ENCODE measurements at places on chromosomes 6 and 20.

GRCh38 chr6:110687326-110687725 lies 127.9 kb downstream of the CDK19 start:
- DNase-seq: no peak

DNA sequence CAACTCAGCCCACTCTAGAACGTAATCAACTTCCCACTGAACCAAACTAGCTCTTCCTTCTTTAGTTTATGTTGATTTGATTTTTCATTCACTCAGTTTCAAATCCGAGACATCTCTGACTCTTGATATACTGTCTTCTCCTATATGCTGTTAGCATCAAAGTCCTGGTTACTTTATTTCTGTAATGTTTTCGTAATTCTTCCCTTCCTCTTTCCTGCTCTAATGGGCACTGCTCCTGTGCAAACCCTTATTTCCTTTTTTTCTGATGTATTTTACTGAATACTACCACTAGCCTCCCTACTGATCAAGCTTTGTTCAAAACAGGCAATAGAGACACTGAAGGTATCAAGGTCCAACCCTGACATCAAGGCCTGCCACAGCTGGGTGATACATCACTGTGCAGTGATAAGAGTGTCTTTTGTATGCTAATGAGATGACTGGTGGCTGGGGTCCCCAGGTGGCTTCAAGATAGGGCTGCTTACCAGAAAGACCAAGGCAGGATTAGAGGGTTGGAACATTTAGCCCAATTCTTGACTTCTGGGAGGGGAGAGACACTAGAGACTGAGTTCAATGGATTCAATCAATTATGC lies 95.2 kb downstream of the KIF13A start:
- no peak for DNase-seq

GRCh38 chr6:14516956-14517355 lies 399.4 kb downstream of the CD83 start:
- DNase-seq: no peak

- no peak for DNase-seq
These were observed 236.6 kb upstream of the CHD6 start for GRCh38 chr20:41854765-41855164.

DNA sequence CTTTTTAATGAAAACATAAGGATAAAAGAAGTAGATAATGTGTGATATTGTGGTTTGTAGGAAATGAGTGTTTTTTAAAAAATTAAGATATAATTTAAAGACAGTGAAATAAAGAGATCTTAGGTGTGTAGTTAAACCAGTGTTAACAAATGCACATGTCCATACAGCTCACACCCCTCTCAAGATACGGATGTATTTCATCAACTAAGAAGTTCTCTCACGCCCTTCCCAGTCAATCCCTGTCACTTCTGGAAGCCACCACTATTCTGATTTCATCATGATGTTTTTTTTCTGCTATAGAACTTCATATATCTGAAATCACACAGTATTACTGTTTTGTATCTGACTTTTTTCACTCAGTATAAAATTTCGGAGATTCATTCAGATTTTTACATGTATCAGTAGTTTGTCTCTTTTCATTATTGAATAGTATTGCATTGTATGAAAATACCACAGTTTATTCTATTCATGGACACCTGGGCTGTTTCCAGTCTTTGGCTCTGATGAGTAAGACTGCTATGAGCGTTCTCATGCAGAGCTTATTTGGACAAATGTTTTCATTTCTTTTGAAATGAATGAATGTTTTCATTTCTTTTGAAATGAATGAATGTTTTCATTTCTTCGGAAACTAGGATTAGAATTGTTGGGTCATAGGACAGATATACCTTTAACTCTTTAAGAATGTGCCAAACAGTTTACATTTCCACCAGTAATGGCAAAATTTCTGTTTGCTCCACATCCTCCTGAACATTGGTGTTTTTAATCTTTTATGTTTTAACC lies 49.7 kb upstream of the ELOVL5 start:
- DNase-seq: no peak

DNA sequence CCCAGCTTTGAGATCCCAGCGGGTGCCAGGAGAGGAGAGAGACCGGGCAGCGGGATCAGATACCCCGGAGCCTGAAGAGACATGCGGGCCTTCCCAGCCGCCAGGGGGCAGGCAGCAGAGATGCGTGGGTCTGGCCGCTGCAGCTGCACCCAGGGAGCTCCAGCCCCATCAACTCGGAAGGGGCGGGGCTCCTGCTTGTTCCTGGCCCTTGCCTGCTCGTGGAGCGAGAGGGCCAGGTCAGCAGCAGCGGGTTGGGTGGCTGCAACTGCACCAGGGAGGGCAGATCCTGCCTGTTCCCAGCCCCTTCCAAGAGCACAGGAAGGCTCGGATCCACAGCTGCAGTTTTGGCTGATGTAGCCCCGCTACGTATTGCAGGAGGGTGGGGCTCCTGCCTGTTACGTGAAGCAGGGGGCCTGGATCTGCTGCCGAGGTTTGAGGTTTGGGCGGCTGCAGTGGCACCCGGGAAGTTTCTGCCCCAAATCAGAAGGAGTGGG lies 532.8 kb downstream of the RFPL4B start:
- peak; percentile 19 for DNase-seq

- DNase-seq: no peak
These were observed 24.8 kb upstream of the FOXQ1 start for GRCh38 chr6:1287103-1287591.

DNA sequence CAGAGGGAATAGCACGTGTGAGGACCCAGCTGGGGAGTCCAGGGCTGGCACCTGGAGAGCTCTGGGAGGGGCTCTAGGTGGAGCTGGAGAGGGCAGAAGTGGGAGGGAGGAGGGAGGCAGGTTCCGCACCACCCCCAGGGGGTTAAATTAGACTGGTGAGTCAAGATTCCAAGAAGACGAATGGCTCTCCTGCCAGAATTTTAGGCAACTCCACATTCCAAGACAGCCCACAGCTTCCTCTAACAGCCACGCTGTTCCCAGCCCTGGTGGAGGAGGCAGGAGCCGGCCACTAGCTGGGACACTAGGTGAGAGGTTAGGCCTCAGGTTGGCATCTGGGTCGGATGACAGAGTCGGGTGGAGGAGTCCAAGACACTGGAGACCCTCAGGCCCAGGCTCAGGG lies 60.2 kb downstream of the TFAP2C start:
- no peak for DNase-seq

DNA sequence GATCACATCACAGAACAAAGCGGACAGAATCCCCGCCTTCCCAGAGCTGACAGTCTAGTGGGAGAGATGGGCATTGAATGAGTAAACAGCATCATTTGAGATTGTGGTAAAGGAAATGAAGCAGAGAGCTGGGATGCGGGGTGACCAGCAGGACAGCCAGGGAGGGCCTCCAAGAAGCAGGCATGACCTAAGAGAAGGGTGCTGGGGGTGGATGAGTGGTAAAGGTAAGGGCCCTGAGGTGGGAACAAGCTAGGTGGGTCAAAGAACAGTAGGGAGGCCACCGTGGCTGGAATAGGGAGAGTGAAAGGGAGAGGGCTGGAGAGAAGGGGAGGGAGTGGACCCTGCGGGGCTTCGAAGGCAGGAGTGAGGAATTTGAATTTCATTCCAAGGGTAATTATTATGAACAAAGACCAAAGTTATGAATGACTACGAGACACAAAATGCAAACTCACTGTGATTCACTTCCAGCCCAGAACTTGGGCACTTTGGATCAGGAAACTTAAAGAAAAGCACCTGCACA lies 61.4 kb downstream of the CEBPB start:
- DNase-seq: no peak

DNA sequence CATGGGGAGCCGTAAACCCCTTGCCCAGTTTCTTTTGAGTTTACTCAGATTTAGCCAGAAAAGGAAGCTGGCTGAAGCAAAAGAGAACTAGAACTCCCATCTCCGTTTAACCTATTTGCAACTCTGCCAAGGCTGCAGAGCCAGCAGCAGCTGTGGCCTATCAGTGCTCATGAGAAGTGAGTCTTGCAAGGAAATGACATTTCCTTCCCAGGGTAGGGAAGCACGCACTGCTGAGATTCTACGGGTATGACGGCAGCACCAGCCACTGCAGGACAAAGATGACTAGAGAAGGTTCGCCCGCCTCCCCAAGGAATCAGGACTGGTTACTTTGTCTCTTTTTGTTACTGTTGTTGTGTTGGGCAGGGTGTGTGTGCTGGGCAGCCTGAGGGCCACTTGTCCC lies 47.6 kb downstream of the PPP1R3G start:
- peak; percentile 45 for DNase-seq

DNA sequence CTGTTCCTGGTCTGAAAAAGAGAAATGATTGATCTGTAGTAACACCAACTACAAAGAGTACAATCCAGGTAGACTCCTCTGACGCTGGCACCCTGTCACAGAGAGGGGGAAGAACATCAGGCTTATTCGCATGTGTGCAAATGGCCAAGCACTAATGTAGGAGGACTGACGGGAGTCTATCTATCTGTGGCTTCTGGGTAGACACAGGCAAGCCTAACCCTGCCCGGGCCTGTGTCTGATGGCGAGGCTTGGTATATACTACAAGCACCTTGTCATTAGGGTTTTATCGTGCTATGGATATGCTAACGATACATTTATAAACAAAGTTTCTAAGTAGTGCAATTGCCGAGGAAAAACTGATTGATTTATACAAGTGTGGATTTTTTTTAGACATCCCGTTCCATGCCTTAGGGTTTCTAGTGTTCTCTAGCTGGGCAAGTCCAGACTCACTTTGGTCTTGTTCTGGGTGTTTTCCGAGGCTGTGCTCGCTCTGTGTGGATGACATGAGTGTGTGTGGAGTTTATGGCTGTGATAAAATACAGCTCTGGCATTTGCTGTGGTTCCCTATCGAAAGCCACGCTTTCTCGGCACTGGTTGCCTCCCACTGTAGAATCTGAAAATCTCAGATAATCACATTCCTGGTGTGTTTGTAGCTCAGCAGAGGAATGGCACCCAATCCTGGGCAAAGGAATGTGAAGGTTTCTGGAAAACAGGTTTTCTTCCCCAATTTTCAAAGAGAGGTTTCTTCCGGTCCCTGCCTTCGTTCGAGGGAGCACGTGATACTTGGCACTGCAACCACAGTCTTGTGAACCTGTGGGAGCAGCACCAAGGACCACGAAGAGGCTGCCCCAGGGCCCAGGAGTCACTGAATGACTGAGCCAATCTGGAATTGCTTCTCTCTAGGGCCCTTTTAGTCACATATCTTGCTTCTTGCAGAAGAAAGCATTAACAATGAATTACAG lies 67.5 kb upstream of the EDN1 start:
- no peak for DNase-seq

DNA sequence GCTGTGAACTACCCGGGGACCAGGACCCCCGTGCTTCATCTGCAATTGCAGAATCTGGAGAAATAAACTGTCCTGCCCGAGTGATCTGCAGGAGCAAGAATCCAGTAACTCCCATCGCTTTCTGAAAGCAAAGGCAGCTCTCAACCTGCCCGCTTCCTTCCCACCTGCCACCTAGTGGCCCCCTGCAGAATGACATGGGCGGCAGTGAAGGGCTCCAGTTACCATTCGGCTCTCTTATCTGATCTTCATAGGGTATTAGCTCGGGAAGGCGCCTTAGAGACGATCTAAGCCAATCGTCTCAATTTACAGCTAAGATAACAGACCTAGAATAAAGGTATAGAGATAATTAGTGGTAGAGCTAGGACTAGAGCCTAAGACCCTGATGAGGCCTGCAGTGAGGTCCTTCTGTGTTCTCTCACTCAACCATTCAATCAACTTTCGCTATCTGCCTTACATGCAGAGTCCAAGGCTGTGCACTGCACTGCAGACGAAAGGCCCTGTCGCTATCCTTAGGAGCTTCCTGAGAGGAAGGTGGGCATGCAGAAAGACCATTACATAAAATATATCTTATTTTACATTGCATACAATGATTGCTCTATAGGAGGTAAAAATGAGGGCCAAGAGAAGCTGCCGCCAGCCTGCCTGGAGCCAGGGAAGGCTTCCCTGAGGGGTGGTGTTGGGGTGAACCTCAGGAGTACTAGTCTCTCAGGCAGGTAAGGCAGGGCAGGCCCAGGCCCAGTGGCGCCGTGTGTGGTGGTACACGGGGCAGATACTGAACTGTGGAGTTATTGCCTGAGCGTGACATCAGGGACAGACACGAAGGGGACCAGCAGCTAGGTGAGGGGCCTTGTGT lies 7.1 kb upstream of the PSMG4 start:
- DNase-seq: peak; percentile 13

- no peak for DNase-seq
These were observed 75.4 kb upstream of the LAMA2 start for GRCh38 chr6:128807577-128807976.
